Pancreas (tissue), 10 donors: ENCODE measurements at places on chromosomes 13 and 19. TPM values are rescaled to one million over a fixed set of nuclear protein-coding genes. Genes with fewer than 3 reads are reported as not detected.

Gene TIMM13
- total RNA-seq, result 71.8 TPM

DNA sequence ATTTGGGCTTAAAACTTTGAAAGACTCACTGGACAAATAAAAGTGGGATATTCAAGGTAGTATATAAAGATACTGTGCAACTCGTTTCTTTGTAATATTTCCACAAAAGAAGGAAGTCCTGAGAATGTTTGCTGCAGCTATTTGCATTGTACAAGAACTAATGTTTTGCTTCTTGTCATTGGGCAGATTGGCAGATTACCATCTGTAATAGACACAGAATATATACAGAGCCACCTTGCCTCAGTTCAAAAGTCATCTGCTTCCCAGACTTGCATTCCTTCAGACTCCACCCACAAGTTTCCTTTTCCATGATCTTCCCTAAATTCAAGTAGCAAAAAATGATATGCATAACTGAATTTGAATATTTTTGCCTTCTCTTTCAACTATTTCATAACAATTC lies 145.1 kb downstream of the EFNB2 start:
- H3K36me3 ChIP-seq, result no peaks in the 10 kb centered on the region
- H3K4me3 ChIP-seq, result no peak overlapping the region
- no peaks in the 10 kb centered on the region for H3K4me1 ChIP-seq
- no peaks in the 10 kb centered on the region for H3K27me3 ChIP-seq
- no peak for DNase-seq
- H3K27ac ChIP-seq, result no peak overlapping the region

DNA sequence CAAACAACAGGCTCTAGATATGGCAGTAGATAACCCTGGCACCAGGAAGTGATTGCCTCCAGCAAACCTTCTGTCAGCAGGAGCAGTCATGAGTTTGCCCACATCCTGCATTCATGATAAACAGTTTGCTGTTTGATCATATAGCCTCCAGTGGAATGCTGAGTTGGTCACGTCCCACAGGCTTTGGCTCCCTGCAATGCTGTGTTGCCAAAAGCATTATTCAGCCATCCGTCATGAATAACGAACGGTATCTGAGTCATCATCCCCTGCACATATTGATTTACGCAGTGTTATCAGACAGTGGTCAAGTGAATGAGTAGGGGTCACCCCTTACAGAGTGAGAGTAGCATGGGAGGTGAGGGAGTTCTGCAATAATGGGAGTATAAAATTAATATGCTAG lies 21.9 kb upstream of the ZNF432 start:
- no peak for DNase-seq
- H3K27ac ChIP-seq, result no peak overlapping the region
- peaks cover 48% of the 10 kb centered on the region for H3K36me3 ChIP-seq
- H3K4me1 ChIP-seq, result no peaks in the 10 kb centered on the region
- no peak overlapping the region for H3K4me3 ChIP-seq

Gene ZNF254
- 6.9 TPM for total RNA-seq

Gene PCDH8
- not detected for total RNA-seq

DNA sequence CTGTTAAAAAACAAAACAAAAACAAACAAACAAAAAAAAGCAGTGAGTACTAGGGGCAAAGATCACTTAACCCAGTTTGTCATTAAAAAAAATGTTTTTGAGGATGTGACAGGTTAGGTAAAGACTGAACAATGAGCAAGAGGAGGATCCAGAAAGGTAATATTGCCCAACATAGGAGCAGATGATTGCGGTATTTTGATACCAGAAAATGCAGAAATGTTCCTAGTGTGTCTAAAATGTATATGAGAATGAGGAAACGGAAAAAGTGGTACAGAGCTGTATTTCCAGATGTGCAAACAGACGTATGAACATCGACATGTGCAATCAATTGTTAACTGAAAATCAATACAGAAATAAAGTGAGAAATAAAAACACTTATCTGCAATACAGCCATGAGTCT lies 4.9 kb upstream of the LILRA4 start:
- H3K4me1 ChIP-seq, result no peaks in the 10 kb centered on the region
- no peak overlapping the region for H3K27ac ChIP-seq
- H3K4me3 ChIP-seq, result no peak overlapping the region
- H3K27me3 ChIP-seq, result no peaks in the 10 kb centered on the region
- DNase-seq, result no peak
- H3K36me3 ChIP-seq, result no peaks in the 10 kb centered on the region

Gene SAMD1
- total RNA-seq, result 24.3 TPM
